ENCODE measurements at places on chromosomes 7 and 10.

DNA sequence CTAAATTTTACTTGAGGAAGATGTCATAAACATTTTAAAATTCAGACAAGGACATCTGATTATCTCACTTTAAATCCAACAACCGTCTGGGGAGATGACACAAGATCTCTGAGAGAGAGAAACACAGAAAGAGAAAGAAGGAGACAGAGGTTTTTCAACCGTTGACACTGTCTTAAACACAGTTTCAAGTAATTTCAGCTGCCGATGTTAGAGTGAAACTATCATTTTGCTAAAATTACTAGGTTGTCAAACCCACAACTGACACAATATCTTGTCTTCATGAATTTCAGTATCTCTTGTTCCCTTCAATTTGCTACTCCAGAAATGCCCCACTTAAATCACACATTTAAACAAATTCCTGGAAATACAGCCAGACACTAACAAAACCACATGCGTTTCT lies 174.8 kb downstream of the RAPGEF5 start:
- no peak for DNase-seq

DNA sequence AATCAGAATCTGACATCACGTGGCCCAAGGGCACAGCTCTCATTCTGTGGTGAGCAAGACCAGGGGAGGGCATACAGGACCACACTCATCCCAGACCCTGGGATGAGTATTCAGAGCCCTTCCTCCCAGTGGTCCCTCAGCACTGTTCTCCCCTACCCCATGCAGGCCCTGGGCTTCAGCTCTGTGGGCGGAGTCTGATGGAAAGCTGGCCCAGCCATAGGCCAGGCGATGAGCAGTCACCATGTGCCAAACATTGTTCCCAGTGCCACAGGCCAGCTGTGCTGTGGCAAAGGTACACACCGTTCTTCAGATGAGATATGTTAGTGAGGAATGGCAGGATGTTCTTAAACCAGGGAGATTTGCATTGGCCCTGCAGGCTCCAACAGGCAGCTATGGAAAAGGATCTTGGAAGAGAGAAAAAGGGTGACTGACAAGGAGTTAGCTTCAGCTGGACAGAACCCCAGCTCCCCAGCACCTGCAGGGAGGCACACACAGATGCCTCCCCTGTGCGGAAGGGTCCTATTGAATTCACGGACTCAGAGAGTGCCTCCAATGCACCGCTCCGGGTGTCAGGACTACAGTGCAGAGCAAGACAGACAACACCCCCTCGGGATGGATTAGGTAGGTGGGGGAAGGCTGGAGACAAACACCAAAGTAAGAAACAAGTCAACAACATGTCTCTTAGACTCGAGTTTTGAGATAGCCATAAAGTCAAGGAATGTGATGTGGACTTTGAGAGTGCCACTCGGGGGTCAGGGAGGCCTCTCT lies 596.0 kb upstream of the MGMT start:
- no peak for DNase-seq

DNA sequence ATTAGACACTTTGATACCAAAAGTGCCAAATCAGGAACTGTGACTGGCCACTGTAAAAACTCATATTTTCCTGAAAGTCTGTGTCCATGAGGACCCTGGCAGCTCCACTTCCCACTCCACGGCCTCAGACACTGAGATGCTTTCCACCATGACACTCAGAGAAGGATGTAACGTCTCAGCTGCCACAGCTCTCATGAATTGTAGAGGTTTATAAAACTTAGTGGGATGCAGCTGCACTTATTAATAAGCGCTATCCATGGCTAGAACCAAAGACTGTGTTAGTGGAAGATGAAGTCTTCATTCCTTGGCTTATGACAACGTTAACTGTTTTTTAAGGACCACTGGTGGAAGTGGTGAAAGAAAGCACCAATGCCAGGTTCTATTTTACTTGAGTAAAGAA lies 121.0 kb downstream of the ITIH5 start:
- DNase-seq, result no peak

- DNase-seq, result no peak
Observed at GRCh38 chr7:46970476-46970875, 611.4 kb downstream of the TNS3 start.

DNA sequence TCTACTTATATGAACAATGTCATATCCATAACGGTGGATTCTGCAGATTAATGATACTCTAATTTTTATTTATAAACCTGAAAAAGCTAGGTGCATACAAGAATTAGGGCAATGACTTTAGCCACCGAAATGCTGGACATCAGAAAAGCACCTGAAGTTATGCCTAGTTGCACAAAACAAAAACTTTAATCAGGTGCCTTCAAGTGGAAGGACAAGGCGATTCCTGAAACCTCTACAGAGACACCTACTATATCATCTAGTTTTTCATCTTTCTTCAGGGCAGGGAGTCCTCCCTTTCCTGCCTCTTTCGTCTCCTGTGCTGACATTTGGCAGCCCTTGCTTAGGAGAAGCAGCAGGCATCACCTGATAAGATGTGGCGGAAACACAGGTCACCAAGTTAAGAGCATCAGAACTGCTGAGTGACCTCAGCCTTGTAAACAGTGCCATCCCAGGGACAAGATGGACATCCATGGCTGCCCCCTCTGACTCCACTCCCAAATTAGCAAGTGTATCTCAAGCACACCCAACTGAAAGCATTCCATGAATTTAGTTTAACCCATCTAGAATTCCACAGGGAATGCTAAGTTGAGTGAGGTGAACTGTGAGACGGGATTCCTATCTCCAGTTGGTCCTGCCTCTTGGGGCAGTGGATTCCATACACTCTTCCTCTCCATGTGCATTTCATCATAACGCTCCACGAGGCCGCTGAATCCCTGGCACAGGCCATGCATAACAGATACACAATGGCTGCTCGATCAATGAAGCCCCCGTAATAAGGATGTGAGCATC lies 5.8 kb downstream of the ITPRIP start:
- DNase-seq, result no peak

- DNase-seq, result no peak
Observed at GRCh38 chr7:20491284-20491683, 124.2 kb upstream of the ABCB5 start.

GRCh38 chr7:149838992-149839408 lies 825 bp downstream of the ZNF862 start:
- DNase-seq, result no peak

- DNase-seq, result no peak
Observed at GRCh38 chr10:21733710-21734109, 199.7 kb downstream of the MLLT10 start.

DNA sequence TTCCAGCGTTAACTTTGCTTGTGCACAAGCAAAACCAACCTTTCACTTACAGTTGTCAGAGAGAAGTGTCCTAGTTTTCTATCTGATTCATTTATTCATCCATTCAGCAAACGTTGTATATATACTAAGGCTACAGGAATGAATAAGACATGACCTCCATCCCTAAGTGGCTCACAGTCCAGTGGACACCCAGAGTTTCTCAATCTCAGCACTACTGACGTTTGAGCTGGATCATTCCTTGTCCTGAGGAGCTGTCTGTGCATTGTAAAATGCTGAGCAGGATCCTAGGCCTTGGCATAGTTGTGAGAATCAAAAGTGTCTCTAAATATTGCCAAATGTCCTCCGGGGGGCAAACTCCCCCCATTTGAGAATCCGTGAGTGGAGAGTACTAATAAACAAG lies 166.7 kb upstream of the PRKCQ start:
- no peak for DNase-seq

GRCh38 chr7:47089461-47089860 lies 492.4 kb downstream of the TNS3 start:
- no peak for DNase-seq

- no peak for DNase-seq
Observed at GRCh38 chr10:44339218-44339617, 45.7 kb downstream of the CXCL12 start.

DNA sequence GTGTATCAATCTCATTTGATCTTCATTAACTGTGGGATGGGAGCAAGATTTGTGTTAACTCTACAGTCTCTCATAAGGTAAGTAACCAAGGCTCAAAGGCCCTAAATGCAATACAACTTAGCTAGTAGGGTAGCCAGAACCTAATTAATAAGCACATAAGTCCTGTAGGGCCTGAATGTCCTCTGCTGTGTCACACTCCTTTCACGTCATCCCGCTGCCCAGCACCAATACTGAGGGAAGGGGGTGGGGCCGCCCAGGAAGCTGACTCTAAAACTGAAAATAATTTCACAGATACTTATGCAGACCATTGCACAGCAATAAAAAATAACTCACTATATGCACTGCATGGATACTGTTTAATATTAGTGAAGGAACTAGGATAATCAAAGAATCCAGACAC lies 13.7 kb downstream of the CCDC6 start:
- DNase-seq, result no peak

DNA sequence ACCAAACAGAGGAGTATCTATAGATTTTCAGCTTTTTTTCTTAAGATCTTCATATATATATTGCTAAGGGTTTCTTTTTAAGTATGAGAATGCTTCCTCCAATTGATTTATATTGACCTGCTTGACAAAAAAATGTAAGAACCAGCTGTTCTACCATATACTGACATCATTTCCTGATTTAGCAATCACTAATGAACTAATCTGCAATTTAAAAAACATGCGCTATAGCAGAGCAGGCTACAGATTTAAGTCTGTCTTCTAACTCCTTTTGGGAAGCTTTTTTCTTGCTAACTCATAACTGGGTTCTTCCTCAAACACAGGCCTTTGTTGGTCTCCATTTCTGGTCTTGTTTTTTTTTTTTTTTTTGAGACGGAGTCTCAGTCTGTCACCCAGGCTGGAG lies 33.2 kb downstream of the ABCC2 start:
- no peak for DNase-seq

GRCh38 chr7:133479456-133480065 lies 226.7 kb downstream of the EXOC4 start:
- no peak for DNase-seq

GRCh38 chr10:70337201-70337651 lies 45.2 kb downstream of the LRRC20 start:
- DNase-seq, result no peak

GRCh38 chr7:39735903-39736302 lies 112.5 kb downstream of the RALA start:
- DNase-seq, result no peak

DNA sequence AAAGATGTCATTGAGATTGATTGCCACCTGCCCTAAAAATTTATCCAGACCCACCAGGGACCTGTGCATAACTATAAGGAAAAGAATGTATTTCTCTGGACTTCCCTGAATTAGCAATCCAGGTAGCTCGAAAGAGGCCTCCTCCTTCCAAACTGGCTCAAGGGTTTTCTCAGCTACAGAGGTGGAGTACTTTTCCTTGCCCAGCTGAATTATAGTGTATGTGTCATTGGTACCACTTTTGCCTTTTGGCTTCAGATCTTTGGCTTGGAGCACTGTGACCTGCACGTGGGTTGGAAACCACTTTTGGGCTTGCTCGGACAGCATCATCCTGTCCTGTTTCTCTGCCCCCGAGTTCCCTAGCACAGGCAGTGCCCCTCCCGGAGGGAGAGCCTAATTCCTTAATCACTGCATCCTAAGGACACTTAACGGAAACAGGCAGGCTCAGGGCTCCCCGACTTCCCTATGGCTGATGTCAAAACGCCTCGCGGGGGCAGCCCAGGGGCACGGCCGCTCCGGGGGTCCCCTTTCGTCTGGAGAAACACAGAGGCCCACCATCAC lies 825 bp downstream of the RAB11FIP2 start:
- DNase-seq, result peak; percentile 24
